ENCODE measurements at places on chromosomes 11 and 22.

- DNase-seq: no peak
Measured at GRCh38 chr22:43277987-43278601, 65.1 kb downstream of the SCUBE1 start.

GRCh38 chr22:39314251-39314971 lies 5.0 kb downstream of the RPL3 start:
- DNase-seq: no peak

GRCh38 chr11:105948918-105949590 lies 73.0 kb downstream of the MSANTD4 start:
- no peak for DNase-seq

DNA sequence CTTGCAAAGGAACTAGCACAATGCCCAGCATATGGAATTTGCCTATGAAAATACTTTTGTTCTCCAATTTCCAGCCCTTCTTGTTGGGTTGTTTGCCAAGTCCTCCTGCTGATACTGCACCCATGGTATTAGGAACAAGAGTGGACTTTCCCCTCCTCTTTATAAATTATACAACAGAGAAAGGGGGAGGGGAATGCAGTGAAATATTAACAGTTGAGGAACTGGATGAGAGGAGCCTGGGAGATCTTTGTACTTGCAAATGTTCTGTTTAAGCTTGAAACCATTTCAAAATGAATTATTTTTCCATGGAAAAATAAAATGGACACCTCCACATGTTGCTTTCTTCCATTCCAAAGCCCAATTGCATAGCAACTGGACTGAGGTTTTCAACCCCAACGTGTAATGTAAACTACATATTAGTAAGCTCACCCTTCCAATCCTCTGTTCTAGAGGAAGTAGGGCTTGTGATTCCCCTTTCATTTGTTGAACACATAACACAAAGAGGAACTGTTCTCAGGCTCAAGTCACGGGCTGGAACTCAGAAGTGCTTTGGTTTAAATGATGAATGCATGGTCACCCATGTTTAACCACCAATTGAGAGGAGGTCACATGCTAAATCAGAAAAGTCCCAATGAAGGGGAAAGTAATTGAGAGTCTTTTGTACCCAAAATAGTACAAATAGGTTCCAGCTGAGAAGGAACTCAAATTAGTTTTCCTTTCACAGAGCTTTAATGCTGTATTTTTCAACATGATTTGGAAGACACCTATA lies 66.2 kb upstream of the ZC3H12C start:
- no peak for DNase-seq

- no peak for DNase-seq
Measured at GRCh38 chr11:102882389-102883024, 7.7 kb upstream of the MMP12 start.

DNA sequence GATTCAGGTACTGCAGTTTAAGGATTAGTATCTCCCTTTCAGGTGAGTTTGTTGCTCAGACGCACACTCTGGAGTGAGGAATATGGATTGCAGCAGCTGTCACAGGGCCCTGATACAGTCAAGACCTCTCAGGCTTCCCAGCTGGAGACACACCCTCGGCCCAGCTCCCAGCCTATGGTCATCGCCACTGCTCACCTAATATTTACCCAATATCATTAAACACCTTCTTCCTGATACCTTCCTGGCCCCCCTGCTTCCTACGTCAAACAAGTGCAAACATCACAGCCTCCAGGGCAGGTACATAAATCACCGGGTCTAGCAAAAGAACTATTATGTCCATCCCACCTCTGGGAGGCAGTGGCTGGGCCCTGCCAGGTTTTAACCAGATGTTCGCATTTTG lies 213.3 kb downstream of the MN1 start:
- no peak for DNase-seq

DNA sequence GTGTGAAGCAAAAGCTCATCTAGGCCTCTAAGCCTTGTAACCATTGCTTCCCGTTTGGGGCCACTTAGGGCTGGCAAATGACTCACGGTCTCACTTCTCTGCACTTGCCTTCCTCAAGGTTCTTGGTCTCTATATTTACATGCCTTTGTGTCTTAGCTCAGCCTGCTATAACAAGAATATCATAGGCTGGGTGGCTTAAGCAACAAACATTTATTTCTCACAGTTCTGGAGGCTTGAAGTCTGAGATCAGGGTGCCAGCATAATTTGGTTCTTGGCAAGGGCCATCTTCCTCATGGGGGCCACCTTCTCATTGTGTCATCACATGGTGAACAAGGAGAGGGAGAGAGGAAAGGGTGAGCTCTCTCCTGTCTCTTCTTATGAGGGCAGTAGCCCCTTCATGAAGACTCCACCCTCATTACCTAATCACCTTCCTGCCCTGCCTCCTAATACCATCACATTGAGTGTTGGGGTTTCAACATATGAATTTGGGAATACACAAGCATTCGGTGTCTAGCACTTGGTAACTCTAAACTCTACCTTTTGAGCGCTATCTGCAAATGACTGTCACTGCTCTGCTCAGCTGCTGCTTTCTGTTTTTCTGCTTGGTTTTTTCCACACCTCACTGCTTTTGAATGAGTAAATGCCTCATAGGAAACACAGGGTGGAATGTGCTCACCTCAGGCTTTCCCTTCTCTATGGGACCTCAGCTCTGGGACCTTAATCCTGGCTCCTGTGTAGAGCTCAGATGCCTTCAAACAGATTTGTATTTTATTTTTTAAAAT lies 16.2 kb upstream of the ME3 start:
- no peak for DNase-seq

DNA sequence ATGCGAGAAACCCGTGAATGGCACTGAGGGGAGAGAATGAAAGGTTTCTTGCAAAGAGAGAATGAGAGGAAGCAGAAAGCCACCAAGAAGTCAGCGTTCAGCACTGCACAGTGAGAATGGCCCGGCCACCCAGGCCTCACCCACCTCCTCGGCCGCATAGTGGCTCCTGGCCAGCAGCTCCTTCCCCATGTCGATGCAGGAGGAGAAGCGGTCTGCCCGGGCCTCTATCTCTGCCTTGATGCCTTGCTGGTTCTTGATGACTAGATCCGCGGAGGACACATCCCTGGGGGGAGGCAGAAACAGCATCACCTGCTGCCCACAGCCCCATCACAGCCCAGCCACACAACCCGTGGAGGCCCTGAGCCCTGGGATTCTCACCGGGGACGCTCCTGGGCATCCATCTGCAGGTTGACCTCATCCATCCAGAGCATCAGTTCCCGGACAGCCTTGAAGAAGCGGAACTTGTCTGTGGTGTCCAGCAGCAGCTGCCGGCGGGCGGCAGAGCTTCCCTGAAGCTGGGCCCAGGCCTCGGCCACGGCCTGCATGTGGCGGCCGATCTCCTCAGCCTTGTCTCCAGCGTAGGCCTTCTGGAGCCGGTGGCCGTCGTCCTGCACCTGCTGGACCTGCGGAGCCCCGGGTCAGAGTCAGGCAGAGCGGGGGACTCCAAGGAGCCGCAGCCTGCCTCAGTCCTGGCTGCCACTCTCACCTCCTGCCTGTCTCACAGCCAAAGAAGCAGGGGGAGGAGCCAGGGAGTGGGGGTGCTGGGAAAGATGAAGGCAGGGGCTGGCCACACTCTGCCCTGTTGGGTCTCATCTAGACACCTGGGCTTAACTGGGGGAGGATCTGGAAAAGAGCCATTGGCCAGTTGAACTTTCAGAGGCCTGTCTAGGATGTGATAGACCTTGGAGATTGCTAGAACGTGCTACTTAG lies 12.2 kb upstream of the RBM4B start:
- DNase-seq: peak; percentile 73

DNA sequence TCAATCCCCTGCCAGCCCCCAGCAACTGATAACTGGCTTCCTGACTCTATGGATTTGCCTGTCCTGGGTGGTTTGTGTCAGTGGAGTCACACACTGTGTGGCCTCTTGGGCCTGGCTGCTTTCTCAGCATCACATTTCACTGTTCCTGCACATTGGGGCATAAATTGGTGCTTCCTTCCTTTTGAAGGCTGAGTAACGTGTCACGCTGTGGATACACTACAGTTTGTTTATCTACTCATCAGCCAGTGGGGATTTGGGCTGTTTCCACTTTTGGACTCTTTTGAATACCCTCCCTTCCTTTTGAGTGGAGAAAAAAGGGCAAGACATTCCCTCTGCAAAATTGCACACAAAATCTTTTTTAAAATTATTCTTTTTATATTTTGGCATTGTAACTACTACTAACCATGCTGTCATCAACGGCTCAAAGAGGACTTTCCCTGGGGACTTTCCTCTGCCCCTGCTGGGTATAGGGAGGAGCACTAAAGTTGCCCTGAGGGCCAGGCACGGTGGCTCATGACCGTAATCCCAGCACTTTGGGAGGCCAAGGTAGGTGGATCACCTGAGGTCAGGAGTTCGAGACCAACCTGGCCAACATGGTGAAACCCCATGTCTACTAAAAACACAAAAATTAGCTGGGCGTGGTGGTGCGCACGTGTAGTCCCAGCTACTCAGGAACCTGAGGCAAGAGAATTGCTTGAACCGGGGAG lies 7.8 kb upstream of the CELSR1 start:
- no peak for DNase-seq

DNA sequence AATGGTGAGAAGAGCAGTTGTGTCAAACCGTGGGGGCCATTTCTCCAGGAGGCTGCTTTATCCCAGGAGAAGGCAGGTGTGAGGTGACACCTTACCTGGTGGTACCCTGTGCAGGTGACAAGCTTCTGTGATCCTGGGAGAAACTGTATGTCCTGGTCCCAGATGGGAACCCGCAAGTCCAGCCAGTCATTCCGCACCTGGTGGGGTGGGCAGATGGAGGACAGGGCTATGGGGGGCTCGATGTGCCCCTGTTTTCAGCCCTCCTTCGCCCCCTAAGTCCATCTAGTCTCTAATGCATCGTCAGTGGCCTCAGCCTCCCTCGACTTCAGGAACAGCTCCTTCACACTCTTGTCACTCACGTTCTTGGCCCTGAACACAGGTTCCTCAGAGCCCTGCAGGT lies 2.7 kb upstream of the TEX54 start:
- no peak for DNase-seq

DNA sequence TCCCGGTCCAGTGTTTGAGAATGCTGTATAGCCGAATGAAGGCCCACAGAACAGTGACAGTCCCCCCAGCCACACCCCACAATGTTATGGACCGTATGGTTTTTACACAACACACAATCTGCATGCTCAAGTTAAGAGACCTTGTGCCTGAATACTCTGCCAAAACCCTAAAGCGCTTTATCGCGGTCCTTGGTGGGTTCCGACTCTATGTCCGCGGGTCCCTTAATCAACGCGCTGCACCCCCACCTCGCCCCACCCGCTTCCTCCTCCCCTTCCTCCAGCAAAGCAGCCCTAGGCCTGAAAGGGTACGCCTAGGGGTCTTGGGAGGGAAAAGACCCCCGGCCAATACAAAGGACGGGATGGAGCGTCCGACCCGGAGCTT lies 442 bp downstream of the COPB1 start:
- DNase-seq: peak; percentile 44
